ENCODE measurements at places on chromosomes 7 and 10.

DNA sequence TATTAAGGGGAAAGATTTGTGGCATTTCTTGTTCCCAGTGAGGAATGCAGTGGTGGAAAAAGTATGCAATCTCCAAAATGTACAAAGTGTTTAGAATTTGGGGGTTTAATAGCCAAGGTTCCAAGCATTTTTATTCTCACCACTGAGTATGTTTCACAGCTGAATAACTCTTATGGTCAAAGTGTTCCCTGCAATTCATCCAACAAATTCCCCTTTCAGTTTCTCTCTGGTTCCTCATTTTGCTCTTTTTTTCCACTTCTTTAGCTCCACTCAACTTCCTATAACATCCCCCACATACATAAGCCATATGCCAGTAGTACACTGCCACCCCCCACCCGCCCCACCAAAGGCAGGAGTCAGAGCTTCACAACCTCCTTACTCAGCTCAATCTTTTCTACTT is 4.6 kb downstream of the HECW1 start:
- DNase-seq, result no peak

- peak; percentile 59 for DNase-seq
These were observed 93.8 kb upstream of the GNA12 start for GRCh38 chr7:2937701-2938513.

DNA sequence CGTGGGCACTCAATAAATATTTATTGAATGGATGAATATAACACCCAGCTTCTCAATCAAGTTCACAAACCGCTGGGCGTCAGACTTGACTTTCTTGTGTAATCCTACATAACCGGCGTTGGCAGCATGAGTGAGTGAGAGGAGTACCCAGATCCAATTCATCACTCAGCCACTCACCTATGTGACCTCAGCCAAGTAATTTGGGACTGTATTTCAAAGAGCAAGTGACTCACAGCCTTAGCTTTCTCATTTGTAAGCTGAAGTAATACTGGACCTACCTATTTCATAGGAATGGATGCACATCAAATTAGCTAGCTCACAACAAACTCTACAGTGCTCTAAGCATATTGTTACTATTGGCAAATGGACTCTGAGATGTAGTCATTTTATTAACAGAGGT is 53.8 kb upstream of the FAM204A start:
- no peak for DNase-seq

DNA sequence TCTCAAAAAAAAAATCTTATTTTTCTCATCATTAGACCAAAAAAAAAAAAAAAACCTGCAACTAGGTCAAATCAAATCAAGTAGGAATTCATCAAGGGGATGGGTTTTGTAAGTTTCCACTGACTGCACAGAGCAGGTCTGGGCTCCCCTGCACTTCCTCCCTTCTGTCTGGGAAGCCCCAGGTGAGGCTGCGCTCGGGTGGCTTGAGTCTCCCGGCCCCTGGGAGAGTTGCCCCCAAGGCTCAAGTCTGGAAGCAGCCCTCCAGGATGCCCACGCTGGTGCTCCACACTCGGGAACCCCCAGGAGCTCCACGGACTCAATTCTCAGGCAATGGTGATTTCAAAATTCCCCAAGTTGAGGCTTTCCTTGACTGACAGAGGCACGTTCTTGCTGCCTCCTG is 41.7 kb upstream of the RBM33 start:
- DNase-seq, result no peak

DNA sequence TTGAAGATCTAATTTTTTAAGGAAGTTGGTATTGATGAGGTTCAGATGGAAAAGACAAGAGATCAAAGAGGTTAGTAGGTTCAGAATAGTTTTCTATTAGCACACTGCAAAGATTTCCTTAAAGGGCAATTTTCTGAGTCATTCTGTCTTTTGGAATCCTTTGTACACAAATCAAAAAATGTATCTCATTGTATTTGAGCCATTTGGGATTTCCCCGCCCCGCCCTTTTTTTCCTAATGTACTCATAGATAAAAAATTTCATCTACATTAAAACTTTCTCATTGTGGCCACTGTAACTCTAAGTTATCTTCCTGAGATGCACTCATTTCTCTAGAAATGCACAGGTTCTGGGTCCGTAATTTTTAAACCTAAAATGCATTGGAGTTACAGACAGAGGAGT is 12.1 kb downstream of the GIMAP6 start:
- DNase-seq, result no peak

DNA sequence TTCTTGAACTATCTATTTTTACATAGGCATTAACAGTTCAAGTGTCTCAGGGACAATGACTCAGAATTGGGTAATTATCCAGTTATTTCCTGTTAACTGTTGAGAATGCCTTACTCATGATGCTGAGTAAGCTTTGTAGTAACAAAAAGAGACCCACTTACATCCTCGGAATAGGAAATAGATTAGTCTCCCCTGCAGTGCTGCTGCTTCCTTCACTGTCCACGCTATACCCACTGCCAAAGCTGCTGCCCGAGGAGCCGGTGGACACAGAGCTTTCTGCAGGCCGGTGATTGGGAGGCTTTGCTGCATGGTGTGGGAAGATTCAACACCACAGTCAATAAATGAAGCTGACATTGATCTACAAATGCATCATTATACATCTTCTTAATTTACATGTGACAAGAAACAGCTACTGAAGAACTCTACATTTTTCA is 357.1 kb downstream of the PCLO start:
- DNase-seq, result no peak

GRCh38 chr7:71615017-71615416 is 483.1 kb downstream of the GALNT17 start:
- DNase-seq, result peak; percentile 81

GRCh38 chr10:22667093-22667480 is 47.3 kb downstream of the PIP4K2A start:
- DNase-seq, result no peak

DNA sequence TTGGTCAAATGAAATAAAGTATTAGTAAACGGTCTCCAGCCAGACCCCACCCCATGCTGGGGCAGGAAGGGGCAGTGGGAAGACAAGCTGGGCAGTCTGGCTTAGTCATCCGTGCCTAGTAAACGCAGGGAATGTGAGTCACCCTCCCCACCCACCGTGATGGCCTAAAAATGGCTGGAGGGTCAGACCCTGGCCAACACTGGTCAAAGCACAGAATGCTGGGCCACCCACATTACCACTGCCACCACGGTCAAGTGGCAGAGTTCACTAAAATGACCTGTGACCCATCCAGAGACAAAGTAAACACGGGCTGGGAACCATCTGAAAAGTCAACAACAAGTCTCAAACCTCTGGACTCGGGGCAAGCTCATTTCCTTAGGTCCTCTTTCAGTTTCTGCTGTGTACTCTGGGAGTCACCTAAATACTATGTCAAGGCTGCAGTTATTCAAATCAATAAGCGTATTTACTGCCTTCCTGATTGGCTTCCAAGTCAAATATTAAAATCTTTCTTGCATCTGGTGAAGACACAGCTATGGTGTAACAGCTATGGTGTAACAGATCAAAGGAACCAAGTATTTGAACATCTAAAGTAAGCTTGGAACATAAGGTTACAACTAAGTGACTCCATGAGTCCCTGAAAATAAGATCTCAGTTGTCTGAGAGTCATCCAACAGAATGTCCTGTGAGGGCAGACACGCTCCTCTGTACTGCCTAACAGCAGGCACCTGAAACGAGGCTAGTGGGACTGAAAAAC is 3.0 kb downstream of the ZFAND2A start:
- DNase-seq, result no peak

DNA sequence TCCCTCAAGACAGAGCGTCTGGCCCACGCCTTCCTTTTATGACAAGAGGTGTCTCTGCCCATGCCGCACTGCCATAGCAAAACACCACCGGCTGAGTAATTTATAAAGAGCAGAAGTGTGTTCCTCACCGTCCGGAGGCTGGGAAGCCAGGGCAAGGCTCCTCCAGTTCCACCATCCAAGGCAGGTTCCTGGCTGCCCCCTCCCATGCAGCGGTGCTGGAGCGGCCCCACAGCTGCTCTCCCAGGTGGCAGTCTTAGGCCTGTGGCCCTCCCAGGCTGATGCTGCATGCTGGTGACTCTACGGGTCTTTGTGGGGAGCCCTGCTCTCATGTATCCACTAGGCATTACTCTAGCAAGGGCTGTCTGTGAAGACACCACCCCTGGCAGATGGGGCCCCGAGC is 113.1 kb downstream of the TCERG1L start:
- peak; percentile 45 for DNase-seq

GRCh38 chr7:77205706-77206105 is 6.1 kb upstream of the FGL2 start:
- DNase-seq, result no peak

GRCh38 chr10:27225642-27226257 is 14.8 kb downstream of the ACBD5 start:
- DNase-seq, result no peak

DNA sequence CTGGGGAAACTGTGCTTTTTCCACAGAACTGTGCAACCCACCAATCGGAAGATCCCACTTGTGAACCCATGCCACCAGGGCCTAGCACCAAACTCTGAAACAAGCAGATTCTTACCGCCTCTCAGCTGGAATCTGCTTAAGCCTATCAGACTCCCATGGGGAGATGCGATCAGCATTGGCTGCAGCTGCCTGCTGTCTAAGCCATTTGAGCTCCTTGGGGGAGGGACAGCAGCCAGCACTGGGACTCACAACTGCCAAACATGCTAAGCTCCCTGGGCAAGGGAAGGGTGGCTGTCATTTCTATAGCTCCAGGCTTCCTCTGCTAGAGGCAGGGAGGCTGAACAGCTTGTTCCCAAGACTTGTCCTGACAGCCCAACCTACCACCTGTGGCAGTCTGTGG is 283.8 kb downstream of the CDK14 start:
- no peak for DNase-seq

DNA sequence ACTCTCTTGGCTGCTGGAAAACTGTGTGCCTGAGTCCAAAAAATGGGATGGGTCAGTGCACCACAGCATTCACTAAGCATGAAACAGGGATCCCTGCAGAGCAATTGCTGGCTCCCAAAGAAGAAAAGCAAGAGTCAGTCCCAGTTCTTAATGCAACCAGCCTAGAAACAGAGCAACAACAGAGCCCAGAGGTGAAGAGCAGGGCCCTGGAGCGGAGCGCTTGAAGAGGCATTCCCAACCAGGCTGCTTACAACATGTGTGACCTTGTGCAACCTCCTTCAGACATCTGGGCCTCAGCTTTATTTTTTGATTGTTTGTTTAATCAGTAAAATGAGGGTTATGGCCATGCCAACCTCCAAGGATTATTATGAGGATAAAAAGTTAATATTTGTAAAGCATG is 543.7 kb upstream of the COBL start:
- DNase-seq, result no peak

GRCh38 chr7:7984424-7984823 is 15.8 kb downstream of the GLCCI1 start:
- DNase-seq, result no peak

All from aorta (tissue), 5 donors.